ENCODE measurements at places on chromosomes 16 and 17. TPM values are rescaled to one million over a fixed set of nuclear protein-coding genes. Genes with fewer than 3 reads are reported as not detected.

- DNase-seq, result no peak
These were observed 121.2 kb downstream of the ANKFN1 start for GRCh38 chr17:56274491-56274890.

DNA sequence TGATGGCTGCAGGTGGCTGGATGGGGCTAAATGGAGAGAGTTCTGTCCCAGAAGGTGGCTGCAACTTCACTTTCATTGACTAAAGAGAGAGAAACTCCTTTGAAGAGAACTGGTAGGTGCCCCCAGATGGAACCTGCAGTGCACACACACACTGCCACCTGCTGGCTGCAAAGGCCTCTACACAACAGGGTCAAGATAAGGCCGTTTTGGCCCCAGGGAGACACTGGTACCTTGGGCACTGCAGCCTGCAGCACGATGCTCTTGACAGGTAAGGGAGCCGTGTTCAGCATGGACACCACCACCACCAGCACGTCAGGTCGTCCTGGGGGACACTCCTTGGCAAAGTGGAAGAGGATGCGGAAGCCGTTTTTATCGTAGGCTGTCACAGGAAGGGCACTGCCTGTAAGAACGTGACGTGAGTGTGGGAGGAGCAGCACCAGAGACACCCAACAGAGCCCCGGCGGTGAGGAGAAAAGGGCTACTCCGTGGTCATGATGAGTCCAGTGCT, 22.7 kb downstream of the GGA3 start:
- DNase-seq, result peak; percentile 77

- DNase-seq, result peak; percentile 71
These were observed 41.2 kb downstream of the C16orf87 start for GRCh38 chr16:46789499-46790414.

DNA sequence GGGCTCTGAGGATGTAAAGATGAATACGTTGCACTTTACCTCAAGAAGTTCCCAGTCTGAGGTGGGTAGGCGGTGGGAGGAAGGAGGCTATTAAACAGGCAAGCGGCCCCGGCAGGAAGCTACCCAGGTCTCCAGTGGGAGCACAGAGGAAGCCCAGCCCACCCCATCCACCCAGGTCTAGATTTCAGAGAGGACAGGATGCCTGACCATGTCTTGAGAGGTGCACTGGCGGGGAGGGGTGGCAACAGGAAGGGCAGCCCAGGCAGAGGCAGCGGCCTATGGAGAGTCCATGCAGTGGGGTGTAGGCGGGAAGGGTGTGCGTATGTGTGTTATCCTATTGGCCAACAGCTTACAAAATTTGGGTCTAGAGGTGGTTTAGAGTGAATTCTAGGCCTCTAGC, 13.9 kb downstream of the SARM1 start:
- DNase-seq, result no peak

DNA sequence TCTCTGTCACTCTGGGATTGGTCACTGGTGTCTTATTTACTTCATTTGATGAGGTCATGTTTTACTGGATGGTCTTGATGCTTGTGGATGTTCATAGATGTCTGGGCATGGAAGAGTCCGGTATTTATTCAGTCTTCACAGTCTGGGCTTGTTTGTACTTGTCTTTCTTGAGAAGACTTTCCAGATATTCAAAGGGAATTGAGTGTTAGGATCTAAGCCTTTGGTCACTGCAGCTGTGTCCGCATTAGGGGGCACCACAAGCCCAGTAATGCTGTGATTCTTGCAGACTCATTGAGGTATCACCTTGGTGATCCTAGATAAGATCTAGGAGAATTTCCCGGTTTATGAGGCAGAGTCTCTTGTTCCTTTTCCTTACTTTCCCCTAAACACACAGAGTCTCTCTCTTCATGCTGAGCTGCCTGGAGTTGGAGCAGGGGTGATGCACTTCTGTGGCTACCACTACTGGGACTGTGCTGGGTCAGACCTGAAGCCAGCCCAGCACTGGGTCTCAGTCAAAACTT, 214.7 kb downstream of the SPECC1 start:
- no peak for DNase-seq

DNA sequence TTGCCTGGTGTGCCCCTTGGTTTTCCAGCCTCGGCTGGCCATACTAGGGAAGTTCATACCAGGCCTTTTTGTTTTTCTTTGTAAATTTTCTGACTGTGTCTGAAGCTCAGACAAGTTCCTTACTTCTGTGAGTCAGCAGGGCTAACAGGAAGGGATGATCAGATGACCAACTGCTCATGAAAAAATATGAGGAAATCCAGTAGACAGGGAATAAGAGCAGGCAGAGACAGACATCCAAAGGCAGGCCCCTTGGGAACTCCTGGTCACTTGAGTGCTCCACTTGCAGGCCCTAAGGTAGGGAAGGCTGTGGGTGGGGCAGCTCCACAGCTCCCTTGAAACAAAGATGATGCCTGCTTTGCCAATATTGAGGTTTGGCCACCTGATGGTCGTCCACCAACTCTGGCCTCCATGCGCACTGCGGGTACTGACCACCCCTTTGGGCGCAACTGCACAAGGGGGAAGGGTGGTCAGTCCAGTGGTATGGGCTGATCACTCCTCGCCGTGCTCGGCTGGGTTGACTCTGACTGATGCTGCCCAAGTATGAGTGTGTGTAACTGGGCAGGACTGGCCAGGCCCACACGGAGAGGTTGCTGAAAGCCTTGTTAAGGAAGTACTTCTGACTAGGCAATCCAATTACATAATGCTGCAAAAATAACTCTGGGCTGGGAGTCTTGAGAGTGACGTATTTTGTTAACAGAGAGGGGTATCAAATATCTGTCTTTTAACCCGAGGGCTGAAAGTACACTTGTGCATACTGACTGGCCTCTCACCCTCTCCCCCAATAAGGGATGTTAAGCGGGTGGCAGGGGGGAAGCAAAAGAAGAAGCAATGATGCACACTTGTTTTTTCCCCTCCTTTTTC, 20.8 kb upstream of the ZFHX3 start:
- DNase-seq, result no peak

- DNase-seq, result no peak
These were observed 76.6 kb downstream of the STX8 start for GRCh38 chr17:9499041-9499440.

DNA sequence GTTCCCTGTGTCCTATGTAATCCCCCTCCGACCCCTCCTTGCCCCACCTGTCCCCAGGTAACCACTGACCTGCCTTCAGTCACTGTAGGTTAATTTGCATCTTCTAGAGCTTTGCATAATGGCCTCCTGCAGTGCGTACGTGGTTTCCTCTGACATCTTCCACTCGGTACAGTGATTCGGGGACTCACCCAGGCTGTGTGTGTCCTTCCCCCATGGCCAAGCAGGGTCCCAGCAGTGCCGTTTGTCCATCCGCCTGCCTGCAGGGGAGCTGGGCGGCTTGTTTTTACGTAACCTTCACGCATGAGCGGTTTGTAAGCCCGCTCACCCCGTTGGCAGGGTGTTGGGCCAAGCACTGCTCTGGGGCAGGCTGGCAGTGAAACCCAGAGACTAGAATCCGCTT, 7.9 kb downstream of the MAPK8IP3 start:
- DNase-seq, result no peak

GRCh38 chr16:26649381-26650045, 417.2 kb upstream of the C16orf82 start:
- DNase-seq, result no peak

DNA sequence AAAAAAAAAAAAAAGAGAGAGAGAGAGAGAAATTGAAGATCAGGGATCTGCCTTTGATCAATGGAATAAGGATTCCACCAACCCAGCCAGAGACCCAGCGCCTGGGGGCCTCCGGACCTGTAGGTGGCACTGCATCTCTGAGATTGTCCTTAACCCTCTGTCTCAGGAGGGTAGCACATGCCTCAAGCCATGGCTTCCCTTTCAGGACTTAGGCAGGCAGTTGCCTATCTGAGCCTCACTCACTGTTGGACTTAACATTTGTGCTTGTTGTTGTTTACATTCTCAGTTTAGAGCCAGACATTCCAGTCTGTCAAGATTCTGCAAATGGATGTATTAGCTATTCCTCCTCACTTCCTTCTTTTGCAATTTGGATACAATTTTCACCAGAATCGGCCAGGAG, 5.1 kb upstream of the SCNN1B start:
- no peak for DNase-seq

DNA sequence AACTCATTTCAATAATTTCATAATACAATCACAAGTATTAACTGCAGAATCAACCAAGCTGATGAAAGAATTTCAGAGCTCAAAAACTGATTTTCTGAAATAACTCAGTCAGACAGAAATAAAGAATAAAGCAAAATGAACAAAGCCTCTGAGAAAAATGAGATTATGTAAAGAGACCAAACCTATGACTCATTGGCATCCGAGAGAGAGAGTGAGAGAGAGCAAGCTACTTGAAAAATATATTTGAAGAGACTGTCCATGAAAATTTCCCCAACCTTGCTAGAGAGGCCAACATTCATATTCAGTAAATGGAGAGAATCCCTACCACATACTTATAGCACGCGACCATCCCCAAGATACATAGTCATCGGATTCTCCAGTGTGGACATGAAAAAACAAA, 1376.4 kb downstream of the CDH11 start:
- no peak for DNase-seq

DNA sequence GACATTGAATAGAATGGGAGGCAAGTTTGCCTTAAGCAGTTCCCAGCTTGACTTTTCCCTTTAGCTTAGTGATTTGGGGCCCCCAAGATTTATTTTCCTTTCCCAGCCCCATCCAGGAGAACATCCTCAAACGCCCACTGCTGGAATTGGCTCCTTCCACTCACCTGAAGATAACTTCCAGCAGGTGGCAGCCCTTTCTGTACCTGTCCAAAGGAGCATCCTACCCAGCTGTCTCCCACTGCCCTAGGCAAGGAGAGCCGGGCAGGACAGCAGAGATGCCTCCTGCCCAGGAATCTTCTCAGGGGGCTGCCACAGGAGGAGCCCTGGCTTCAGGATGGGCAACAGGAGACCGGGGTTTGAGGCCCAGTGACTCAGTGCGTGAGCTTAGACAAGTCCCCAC, 6.4 kb downstream of the CACNG5 start:
- no peak for DNase-seq

- DNase-seq, result no peak
These were observed 2.6 kb upstream of the HOXB8 start for GRCh38 chr17:48617471-48618255.

GRCh38 chr17:48483471-48484131, 47.2 kb downstream of the HOXB1 start:
- peak; percentile 97 for DNase-seq

DNA sequence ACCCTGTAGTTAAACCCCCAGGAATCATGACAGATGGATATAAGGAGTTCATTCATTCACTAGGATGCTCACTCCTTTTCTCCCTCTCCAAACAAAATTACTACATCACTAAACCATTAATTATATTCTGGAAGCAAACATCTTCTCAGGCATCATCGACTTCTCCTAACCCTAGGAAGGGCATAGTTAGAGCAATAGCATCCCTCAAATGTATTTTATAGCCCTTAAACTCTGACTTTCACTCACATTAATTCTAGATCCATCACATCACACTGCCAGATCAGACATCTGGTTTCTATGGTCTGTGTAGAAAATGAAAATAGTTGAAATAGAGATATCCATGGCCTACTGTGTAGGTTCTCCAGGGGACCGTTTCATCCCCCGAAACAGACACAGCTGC, 143.9 kb downstream of the HS3ST3A1 start:
- DNase-seq, result no peak

The NPIPA3 gene
- total RNA-seq, result 0.13 TPM

The DNAAF8 gene
- 0.38 TPM for total RNA-seq

The RANGRF gene
- 12.7 TPM for total RNA-seq

The TEX19 gene
- 0.34 TPM for total RNA-seq
